NCI-H69 (cell line): ENCODE measurements at places on chromosomes 2 and 18.

- DNase-seq: no peak
Measured at GRCh38 chr2:165699946-165700345, 94.1 kb downstream of the GALNT3 start.

- DNase-seq: no peak
Measured at GRCh38 chr18:56148373-56148772, 490.0 kb downstream of the TXNL1 start.

- DNase-seq: no peak
Measured at GRCh38 chr2:239876271-239876947, 148.7 kb downstream of the NDUFA10 start.

- no peak for DNase-seq
Measured at GRCh38 chr2:177391822-177392372, 676 bp upstream of the AGPS start.

- DNase-seq: no peak
Measured at GRCh38 chr2:45699032-45699658, 47.7 kb downstream of the PRKCE start.
